ENCODE measurements at places on chromosomes 4 and X.
A peak's percentile ranks its signal among the peaks of the same experiment; 100 is the strongest.

DNA sequence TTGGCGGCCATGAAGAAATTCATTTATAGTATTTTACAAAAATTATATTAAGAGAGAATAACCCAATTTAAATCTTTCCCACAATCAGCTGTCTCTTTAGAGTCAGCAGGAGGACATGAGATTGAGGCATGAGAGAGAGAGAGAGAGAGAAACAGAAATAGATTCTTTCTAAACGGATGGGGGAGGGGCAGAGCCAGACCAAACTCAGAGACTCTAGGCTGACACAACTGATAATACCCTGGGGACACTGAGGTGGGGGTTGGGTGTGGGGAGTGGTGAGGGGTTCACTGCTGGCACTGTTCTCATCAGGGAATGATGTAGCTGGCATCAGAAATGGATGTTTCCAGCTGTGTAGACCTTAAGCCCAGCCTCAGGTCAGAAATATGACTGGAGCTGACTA, 20.5 kb upstream of the HOPX start:
- DNase-seq, result no peak

- peak; percentile 88 for DNase-seq
Observed at GRCh38 chr4:47463235-47463956, at the start of gene COMMD8. Gene COMMD8 (minus strand): TSS chr4:47463702. CDS start chr4:47463651, 51 bp downstream.

DNA sequence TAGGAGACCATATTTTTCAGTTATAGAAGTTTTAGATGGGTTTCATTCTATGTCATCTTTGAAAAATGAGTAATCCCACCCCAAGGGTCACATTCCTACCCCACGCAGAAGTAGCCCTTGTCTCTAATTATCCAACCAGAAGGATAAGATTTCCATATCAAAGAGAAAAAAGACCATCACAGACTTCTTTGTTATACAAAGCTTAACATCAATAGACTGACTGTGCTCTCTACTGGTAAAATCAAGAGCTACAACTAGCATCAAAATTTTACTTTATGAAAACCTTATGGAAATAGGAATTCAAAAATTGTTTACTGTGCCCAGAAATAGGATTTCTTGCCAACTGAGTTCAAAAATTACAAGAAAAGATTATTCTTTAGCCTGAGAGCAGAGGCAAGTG, 24.9 kb downstream of the TNMD start:
- no peak for DNase-seq

DNA sequence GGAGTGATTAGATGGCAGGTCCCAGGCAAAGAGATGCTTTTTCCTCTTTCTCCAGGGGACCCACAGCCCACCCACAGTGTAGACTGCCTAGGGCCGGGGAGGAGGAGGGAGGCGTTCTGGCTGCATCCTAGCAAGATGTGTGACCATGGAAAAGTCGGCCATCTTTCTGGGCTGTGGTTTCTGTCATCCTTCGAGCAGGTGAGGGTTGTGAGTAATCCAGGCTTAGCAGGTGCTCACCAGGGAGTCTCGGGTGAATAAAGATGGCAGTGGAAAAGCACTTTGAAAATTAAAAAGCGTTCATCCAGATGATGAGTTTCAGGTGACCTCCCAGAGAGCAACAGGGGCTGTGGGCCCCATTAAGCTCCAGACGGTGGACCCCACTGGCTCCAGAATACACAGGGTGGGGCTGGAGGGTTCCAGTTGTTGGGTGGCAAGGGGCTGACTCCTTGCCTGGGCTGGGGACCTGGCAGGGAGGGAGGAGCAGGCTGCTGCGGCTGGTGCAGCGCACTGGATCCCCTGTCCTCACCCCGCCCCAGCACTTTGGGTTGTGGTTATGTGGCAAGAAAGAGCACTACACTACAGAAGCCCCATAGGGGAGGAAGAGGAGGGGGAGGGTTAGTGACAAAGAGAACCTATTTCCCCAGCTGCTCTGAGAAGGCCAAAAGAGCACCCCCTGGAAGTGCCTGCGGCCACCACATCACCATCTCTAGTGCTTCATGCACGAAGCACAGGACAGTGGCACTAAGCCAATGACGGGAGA, 23.7 kb downstream of the ELF4 start:
- peak; percentile 79 for DNase-seq

- DNase-seq, result no peak
Observed at GRCh38 chr4:19930742-19931141, 321.0 kb upstream of the SLIT2 start.

DNA sequence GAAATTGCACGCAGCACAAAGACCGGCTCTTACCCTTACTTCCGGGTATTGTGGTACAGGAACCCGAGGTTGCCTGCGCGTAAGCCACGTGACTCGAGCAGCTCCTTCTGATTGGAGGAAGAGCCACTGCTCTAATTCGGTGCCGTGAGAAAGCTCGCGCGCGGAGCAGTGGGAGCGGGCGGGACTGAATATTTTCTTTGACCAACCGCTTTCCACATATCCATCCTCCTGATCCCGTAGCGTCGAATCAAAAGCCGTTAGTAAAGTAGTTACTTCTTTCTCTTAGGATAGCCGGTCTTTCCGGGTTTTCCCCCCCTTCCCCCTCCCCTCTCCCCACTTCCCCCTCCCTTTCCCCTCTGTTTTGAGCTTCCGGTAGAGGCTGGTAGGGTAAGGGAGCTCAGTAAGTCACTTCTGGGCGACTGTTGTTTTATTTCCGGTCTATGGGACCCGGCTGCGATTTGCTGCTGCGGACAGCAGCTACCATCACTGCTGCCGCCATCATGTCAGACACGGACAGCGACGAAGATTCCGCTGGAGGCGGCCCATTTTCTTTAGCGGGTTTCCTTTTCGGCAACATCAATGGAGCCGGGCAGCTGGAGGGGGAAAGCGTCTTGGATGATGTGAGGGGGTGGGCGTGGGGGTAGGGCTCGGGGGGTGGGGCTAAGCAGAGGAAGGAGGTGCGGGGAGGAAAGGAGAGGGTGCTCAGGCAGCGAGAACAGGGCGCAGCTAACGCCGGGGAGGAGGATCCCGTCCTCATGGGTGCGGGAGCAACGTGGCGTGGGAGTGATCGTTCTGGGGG, at the start of gene TAF1:
Gene TAF1 (plus strand): TSS at position 483 of the 799 bp plus-strand sequence. CDS start 18 bp downstream, at position 501.
- peak; percentile 92 for DNase-seq

DNA sequence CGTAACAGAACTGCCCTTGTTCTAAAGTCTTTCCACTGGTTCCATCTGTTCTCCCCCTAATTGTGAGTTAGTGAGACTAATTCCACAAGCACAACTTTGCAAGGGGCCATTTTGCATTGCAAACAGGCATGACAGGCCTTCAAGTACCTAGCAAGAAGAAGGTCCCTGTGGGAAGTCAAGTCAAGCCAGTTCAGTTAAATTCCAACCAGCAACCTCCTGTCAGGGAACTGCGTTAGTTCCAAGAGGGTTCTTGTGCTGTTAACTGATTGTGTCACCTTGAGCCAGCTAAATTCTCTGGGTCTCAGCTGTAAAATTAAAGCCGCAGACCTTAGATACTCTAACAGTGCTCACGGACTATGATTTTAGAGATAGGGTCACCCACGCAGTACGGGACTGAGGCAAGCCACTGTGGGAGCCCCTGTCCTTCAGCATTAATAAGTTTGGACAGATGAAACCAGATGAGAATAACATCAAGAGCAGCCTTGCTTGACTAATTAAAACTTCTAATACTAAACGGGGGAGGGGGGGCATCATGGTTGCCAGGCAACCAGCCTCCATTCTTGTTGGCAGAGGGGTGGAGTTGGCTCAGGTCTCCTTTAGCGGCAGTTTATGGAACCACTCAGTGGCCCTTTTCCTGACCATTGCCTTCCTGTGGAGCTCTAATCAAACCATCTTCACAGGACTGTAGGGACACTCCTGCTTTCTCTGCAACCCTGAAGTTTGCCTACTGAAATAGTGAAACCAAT, 24.1 kb upstream of the TMEM150C start:
- DNase-seq, result peak; percentile 34

- DNase-seq, result no peak
Observed at GRCh38 chr4:17680559-17681280, 66.3 kb downstream of the MED28 start.
